ENCODE measurements at places on chromosomes 13 and 19.

GRCh38 chr19:39423258-39424086 lies 11.0 kb downstream of the PLEKHG2 start:
- DNase-seq: no peak

DNA sequence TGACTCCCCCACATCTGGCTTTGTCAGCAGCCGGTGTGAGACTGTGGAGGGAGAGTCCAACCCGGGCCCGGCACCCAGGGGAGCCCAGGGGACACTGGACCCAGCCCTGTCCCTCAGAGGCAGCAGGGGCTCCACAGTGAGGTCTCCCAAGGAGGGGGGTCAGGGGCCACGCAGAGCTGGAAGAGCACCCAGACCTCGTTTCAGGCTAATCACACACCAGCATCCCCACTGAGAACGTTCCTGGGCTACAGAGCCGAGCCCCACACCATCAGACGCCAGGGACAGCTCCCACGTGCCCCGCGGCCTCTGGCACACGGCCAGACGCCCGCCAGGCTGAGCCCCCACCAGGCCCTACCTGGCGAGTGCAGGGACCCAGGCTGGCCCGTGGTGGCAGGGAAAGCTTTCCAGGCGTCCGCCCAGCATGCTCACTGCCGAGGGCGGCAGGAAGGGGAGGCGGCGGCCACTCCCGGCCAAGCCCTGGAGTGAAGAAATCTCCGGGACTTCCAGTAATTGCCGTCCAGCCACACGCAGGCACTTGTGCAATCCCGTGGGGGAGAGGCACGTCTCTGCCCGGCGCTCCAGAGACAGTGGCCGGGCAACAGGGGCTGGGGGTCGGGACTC lies 19.2 kb downstream of the SBNO2 start:
- DNase-seq: peak; percentile 99

DNA sequence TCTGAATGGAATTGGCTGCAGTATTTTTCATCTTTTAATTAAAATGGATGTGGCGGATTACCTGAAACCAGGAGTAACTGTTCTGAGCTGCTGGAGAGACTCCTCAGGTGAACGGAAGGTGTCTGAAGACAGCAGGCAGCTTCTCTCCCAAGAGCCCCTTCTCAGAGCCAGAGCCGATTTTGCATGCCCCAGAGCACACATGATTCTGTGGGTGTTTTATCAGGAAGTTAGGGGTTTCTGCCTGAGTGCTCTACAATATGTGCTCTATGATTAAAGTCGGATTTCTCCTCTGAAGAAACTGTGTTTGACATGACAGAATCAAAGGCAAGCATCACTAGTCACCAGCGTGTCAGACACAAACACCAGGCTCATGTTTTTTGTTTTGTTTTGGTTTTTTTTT lies 60.7 kb upstream of the MCF2L start:
- DNase-seq: no peak

GRCh38 chr19:39998501-39998900 lies 1.6 kb downstream of the ZNF546 start:
- DNase-seq: no peak

- no peak for DNase-seq
Measured at GRCh38 chr19:48913114-48913889, 13.2 kb downstream of the NUCB1 start.

DNA sequence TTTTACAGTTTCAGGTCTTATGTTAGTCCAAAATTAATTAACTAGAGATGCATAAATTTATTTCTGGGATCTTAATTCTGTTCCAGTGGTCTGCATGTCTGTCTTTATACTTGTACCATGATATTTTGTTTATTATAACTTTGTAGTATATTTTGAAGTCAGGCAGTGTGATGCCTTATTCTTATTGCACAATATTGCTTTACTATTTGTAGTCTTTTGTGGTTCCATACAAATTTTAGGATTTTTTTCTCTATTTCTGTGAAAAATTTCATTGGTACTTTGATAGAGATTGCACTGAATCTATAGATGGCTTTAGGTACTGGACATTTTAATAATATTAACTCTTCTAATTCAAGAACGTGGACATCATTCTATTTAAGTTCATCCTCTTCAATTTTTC lies 304.0 kb downstream of the GPC5 start:
- DNase-seq: no peak

DNA sequence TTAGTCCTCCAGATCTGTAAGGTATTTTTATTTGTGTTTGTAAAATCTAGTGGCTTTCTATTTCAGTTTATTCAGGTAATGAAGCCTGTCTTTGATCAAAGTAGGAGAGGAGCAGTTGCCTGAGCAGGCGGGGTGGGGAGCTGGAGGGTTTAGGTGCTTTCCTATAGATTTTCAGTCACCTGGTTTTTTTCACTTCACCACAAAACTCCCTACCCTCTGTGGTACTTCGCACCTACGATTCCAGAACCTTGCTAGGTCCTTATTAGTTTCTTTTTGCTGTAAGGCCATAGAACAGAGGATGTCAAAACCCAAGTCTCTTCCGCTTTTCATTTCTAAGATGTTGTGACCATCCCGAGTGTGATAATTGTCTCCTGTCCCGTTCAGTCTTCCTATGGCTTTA lies 26.6 kb downstream of the SLAIN1 start:
- no peak for DNase-seq

DNA sequence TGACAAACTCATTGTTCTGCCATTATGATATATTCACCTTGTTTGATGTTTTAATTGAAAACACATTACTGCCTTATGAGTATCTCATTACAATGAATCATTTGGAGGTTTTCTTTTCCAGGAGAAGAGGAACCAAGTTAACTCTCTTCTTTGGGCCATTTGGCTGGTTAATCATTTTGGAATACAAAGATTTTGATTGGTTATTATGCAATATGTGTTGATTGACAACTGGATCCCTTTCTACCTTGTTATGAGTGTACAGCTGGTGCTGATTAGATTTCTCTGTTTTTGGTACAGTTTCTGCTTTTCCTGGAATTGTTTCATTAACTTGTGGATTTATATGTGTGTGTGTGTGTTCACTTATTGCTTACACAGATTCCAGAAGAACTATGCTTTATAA lies 49.2 kb upstream of the RGCC start:
- no peak for DNase-seq

All from HuH-7.5 (cell line).